ENCODE measurements at places on chromosomes 5 and 9.

- DNase-seq: no peak
Observed at GRCh38 chr5:119274767-119275130, 81.1 kb upstream of the TNFAIP8 start.

DNA sequence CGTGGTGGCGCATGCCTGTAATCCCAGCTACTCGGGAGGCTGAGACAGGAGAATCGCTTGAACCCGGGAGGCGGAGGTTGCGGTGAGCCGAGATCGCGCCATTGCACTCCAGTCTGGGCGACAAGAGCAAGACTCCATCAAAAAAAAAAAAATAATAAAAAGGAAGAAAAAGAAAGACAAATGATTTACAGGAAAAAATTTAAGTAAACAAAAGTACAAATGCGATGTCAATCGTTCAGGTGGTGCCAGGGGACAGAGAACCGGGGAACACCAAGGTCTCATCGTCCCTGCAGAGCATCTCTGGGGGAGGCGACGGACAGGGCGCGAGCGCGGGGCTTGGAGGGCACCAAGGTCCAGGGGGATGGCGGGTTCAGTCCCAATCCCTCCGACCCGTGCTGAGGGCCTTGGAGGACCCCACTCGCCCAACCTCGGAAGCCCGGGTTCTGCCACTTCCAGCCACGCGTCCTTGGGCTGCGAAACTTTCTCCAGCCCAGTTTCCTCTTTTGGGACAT is 607 bp upstream of the HNRNPAB start:
- DNase-seq: no peak

DNA sequence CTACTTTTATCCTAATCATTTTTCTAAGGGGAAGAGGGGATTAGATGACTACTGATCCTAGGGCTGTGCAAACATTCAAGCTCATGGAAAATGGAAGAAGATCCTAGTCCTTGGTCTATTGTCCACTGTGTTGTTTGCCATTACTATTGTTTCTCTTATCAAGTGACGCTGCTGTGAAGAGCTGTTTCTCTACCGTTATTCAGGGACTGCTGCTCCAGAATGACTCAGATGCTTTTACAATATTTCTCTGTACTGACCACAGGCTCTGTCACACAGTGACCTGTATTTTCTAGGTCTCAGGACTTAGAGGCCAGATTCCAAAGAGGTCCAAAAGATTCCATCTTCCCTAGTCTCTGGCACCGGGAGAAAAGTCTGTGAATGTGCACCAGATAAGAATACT is 159.5 kb upstream of the CHD1 start:
- DNase-seq: no peak

DNA sequence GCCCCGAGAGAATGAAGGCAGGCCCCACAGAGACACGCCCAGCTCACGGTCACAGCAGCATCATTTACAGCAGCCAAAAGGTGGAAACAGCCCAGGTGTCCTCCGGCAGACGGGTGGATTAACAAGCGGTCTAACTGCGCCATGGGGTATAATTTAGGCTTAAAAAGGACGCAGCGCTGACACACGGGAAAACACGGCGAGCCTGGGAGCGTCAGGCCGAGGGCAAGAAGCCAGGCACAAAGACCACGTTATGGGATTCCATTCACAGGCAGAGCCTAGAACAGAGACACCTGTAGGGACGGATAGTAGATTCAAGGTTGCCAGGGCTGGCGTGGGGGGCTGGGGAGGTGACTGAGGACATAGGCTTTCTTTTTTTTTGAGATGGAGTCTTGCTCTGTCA is 36.9 kb upstream of the TMEM250 start:
- DNase-seq: no peak

DNA sequence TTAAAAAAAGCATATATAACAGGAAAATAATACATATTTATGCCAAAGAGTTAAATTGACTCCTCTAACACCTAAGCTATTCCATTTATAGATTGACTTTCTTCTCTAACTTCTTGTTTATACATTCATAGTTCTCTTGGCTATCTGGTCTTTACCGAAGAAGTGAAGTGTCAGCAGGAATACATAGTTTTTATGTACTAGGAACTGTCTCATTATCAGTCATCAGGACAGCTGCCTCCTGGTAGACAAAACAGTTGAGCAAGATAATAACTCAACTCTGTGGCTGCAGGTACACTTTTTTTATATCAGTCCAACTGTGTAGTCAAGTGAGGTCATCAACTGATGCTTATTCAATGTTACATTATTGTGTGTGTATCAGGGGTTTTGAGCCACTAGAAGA is 1436.0 kb upstream of the NUDT12 start:
- no peak for DNase-seq

GRCh38 chr5:6745706-6746222 is 32.5 kb downstream of the TENT4A start:
- DNase-seq: no peak

- DNase-seq: no peak
Observed at GRCh38 chr5:116506488-116506887, 68.1 kb downstream of the SEMA6A start.
